Stimulated activated CD4-positive, alpha-beta T cell treated with anti-CD3 and anti-CD28 coated beads, Interleukin-1b, Interleukin-23, amount 100 ng/mL, for 48 hours (primary cell): ENCODE measurements at places on chromosomes 6 and 20.

- DNase-seq, result no peak
Observed at GRCh38 chr6:143783077-143783476, 60.1 kb upstream of the LTV1 start.

DNA sequence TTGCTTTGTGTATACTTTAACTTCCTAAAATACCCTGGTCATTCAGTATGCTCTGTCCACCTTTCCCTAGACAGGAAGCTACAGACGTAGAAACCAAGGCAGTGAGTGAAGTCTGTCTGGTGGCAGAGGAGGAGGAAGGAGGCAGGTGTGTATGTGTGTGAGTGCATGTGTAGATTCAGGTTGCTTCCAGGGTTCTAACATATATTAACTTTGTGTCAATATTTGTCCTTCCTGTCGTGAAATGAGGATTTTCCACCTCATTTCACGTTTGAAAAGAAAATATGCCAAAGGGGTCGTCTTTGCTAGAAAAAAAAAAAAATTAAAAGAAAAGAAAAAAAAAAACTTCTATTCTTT is 411.5 kb downstream of the PKHD1 start:
- no peak for DNase-seq

- DNase-seq, result no peak
Observed at GRCh38 chr6:13671548-13672127, 40.0 kb downstream of the RANBP9 start.

DNA sequence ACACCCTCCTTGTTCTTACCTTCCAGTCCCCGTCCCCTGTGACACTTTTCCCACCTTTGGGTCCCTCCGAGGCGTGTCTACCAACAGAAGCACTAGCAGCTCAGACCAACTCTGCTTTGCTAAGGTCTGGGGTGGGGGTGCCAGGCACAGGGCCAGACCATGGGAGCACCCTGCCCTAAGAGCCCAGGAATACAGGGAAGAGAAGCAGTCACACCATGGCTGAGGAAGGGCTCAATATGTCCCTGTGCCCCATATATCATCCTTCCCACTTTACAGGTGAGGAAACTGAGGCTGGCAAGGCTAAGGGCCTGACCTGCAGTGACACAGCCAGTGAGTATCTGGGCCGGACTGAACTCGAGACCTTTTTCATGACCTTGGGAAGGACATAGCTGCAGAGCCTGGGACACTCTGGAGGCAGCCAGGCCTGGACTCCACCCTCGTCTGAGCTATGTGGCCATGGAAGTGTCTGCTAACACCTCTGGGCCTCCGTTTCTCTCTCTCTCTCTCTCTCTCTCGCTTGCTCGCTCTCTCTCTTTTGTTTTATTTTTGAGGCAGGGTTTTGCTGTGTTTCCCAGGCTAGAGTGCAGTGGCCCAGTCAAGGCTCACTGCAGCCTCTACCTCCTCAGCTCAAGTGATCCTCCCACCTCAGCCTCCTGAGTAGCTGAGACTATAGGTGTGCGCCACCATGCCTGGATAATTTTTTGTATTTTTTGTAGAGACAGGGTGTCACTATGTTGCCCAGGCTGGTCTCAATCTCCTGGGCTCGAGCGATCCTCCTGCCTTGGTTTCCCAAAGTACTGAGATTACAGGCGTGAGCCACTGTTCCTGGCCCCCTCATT is 156.7 kb downstream of the GRM4 start:
- no peak for DNase-seq

- no peak for DNase-seq
Observed at GRCh38 chr20:4809707-4810106, 88.0 kb downstream of the PRND start.

DNA sequence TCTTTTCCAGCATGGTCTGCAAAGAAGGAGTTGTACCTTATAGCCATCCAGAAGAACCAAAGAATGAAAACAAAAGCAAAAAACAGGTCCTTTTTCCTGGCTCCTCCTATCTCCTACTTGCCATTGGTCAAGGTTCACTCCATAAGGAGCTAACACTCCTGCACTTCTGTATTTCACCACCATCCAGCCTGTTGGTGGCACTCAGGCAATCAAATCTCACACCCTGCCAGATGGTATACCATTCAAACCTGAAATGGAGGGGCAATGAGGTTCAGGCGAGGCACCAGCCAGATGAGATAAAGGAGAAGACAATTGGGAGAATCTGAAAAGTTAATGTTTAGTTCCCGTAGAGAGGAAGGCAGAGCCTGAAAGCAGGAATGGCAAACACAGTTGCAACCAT is 203.8 kb downstream of the ALDH8A1 start:
- no peak for DNase-seq

GRCh38 chr6:150670311-150670710 is 70.6 kb downstream of the PLEKHG1 start:
- DNase-seq, result no peak

DNA sequence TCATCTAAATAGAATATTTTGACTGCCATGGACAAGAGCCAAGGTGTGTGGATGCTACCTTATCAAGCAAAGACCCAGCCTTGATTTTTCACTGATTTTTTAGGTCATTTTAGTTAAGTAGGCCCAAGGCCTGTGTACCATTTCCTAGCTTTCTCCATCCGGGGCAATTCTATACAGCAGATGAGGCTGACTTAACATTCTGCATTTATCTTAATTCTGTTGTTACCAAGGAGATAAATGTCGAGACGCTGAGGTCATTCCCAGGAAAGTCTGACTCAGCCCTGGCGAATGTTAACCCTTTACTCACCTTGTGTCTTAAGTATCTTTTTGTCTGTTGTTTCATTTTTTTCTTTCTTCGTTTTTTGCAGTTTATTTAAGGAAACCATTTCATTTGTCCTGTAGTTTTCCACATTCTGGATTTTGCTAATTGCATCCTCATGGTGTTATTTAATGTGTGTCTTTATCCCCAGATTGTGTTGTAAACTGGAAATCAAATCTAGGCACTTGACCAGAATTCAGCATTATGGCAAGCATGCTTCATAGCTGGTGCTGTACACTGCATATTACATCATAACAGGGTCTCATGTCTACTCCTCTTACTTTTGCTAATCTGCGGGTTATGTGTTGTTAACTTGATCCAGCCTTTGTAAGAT is 277.0 kb downstream of the CDKAL1 start:
- DNase-seq, result peak; percentile 6

DNA sequence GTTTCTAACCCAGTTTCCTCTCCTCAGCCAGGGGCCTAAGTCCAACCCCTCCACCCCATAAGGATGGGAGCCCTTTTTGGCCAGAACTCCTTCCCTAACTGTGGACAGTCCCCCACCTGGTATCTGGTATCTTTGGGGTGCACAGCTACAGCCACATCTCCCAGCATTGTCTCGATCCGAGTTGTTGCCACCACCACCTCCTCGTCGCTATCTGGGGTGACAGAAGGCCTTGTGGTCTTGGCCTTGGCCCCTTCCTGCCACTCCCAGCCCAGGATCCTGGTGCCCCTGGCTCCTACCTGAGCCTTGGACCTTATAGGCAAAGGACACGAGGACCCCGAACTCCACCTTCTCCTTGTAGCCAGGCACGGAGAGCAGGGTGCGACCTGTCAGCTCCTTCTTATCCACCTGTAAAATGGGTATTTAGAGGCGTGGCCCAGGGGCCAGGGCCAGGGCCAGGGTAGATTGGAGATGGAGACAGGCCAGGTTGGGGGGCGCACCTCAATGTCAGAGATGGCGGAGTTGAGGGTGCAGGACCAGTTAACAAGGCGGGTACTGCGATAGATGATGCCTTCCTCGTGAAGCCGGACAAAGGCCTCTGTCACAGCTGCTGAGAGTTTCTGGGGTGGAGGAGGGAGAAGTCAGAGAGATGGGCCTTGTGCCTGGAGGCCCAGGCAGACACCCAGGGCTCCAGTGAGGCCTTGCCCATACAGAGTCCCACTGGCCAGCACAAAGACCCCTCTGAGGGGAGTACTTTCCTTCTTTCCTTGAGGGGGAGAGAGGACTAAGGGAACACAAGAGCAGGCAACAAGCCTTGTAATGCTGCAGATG is 7.2 kb upstream of the VWA7 start:
- DNase-seq, result no peak

- DNase-seq, result no peak
Observed at GRCh38 chr20:56922497-56922896, 293.4 kb downstream of the TFAP2C start.

GRCh38 chr6:81304466-81304865 is 448.0 kb downstream of the TENT5A start:
- no peak for DNase-seq

- DNase-seq, result no peak
Observed at GRCh38 chr6:142706210-142706609, 238.8 kb downstream of the HIVEP2 start.

DNA sequence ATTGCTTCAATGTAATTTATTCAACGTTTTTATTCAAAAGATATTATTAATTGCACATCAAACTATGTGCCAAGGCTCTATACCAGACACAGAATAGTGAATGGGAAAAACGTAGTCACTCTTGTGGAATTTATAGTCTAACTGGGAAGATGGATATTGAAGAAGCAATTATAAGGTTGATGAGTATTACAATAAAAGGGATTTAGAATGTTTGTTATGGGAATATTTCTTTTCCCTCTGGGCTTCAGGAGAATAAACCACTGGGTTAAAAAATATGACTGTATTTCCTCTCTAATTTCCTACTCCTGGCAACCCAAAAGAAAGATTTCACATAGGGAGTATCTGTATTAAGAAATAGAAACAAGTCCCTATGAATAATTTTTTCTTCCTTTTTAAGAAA is 25.1 kb upstream of the UTRN start:
- DNase-seq, result no peak

DNA sequence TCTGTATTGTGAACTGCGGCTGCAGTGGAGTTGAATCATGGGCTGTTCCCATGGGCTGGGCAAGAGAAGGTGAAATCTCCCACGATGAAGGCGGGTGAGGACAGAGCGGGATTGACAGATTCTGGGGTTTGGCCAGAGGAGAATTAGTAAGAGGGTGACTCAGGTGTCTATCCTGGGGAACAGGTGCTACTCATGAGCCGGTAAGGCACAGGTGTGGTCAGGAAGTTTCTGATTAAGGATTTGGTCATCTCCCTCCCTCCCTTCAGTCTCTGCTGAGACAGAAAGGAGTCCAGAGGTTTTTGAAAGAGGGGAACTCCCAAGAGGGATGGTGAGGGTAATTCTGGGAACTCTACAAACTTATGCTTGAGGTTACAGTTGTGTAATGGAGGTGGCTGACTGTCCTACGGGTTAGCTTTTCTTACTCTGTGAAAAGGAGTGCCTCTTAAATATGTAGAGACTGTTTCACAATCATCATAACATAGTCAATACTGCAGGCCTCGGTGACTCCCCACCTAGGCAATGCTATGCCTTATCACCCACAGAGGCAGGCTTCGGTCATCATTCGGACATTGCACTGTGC is 31.5 kb downstream of the SERPINB1 start:
- no peak for DNase-seq

DNA sequence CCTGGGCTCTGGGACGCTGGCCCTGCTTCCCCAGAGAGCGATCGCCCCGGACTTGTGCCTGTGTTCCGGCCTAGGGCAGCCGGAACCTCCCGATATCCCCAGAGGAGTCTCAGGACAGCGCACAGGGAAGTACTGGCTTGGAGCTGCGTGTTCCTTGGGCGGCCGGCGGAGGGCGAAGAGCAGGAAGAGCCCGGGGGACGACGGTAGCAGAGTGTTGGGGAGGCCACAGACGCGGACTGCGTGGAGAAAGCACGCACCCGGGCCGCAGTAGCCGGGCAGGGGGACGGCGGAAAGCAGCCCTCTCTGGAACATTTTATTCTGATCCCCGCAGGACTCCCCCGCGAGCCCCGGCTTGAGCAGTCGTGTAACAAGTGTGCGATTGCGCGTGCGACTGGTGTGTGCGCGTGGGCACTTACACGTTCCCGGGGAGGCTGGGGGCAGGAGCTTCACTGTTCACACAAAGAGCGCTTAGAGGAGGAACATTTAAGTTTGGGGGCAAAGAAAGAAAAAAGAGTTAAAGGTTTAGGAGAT is 36.1 kb downstream of the NCR2 start:
- DNase-seq, result no peak

GRCh38 chr20:63596423-63596822 is 22.4 kb upstream of the HELZ2 start:
- DNase-seq, result no peak

- DNase-seq, result no peak
Observed at GRCh38 chr20:21147593-21147992, 21.7 kb downstream of the KIZ start.

GRCh38 chr6:71855406-71855805 is 30.9 kb upstream of the RIMS1 start:
- no peak for DNase-seq

DNA sequence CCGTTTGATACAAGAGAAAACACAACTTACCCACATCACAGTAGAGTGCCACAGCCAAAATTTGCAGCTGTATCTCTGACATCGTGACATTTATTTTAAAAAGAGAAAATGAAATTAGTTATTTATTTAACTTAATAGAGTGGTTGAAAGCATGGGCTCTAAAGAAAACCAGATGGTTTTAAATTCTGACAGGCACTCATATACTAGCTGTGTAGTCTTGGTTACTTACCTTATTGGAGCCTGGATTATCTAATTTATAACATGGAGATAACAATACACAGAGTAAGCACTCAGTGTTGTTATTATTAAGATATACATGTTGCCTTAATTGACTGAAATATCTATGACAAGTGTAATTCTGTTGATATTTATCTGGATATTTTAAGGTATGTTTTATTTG is 334.9 kb downstream of the GRIK2 start:
- no peak for DNase-seq

DNA sequence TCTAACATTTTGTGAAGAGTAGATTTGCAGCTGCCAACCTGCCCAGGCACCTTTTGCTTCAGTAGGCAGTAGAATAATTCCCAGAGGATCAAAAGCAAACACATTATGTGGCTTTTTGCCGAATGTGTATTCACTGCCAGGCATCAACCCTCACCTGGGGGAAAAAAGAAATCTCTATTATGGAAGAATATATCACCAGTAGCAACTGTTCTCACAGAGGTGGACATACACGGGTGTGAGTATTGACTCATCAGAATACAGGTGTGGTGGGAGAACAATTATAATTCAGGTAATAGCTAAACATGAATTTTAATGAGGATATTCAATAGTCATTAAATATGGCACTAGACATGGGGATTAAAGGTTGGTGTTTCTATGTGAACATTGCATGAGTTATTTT is 910.7 kb downstream of the TFAP2A start:
- no peak for DNase-seq

- DNase-seq, result no peak
Observed at GRCh38 chr20:63950701-63951397, 5.4 kb downstream of the UCKL1 start.

DNA sequence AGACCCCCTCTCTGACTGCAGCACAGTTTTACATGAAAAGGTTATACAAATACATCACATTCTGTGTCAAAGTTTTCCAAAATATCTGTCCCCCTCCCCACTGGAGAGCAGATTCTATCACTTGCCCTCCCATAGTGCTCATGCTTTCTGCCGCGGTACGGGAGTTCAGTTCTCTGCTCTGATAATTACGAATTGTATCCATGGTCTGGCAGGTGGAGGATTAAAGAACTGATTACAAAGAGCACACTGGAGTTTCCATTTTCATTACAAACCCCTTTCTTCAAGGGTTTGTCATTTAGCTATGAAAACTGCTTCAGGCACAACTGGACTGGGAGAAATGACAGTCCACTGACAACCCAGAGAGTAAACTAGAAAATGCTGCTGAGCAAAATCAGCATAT is 166.0 kb downstream of the PDSS2 start:
- no peak for DNase-seq
